Lung (tissue), 17 donors: ENCODE measurements at places on chromosomes 4 and X.

- no peaks in the 10 kb centered on the region for H3K36me3 ChIP-seq
- no peak for DNase-seq
- H3K4me1 ChIP-seq, result no peaks in the 10 kb centered on the region
- H3K4me3 ChIP-seq, result no peak overlapping the region
Measured at GRCh38 chrX:119775517-119776238, 15.8 kb downstream of the RPL39 start.

DNA sequence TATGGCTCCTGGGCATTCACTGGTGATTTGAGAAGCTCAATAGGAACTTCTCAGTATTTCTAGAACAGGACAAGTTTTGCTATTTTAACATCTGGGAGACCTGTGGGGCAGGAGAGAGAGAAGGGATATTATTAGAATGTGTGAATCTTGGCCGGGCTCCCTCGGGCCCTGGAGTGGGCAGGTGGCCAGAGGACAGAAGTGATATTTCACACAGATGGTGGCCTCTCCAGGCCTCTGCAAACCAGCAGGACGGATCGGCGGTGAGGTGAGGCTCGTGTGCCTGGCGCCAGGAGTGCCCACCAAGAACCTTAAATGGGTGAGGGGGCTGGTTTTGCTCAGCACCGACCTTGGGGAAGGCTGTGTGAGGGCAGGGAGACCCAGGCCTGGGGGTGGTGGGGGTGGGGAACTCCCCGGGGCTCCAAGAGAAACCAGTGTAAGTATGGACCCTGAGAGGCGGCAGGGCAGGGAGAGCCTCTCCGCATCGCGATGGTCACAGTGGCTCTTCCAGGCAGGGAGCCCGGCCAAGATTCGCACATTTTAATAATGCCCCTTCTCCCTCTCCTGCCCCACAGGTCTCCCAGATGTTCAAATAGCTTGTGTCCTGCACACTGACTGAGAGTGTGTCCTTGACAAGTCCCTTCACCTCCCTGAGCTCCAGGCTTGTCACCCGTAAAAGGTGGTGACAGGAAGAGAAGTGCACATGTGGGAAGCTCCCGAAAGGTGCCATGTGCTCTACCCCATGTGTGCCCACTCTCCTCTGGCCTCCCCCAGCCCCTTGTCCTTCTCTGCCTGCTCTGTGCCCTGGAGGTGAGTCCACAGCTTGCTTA, 64.9 kb downstream of the SORCS2 start:
- H3K27ac ChIP-seq, result peak overlapping the region; percentile 62
- H3K36me3 ChIP-seq, result no peaks in the 10 kb centered on the region
- H3K4me1 ChIP-seq, result peaks cover 5% of the 10 kb centered on the region
- DNase-seq, result peak; percentile 70
- peaks cover 3% of the 10 kb centered on the region for H3K27me3 ChIP-seq

GRCh38 chrX:9357518-9358114, 107.2 kb upstream of the TBL1X start:
- no peak overlapping the region for H3K27ac ChIP-seq
- no peaks in the 10 kb centered on the region for H3K27me3 ChIP-seq
- H3K36me3 ChIP-seq, result no peaks in the 10 kb centered on the region
- no peaks in the 10 kb centered on the region for H3K4me1 ChIP-seq
- DNase-seq, result no peak
- H3K4me3 ChIP-seq, result no peak overlapping the region

DNA sequence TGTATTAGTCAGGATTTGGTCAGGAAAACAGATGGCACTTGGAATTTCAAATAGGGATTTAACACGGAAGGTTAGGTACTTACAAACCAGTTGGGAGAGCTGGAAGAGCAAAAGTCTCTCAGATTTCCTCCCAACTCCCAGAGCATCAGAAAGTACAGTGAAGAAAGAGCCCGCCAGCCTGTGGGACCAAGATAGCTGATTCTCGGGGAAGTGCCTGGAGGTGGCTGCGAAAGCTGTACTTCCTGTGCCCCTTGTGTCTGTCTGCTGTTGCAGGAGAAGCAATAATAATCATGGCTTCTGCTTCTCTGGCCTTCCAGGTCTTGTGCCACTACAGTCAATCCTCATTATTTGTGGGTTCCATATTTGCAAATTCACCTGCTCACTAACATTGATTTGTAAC, 221.0 kb upstream of the BCOR start:
- H3K27me3 ChIP-seq, result no peaks in the 10 kb centered on the region
- no peak overlapping the region for H3K27ac ChIP-seq
- no peak for DNase-seq
- H3K4me3 ChIP-seq, result no peak overlapping the region

- H3K27me3 ChIP-seq, result no peaks in the 10 kb centered on the region
- H3K4me1 ChIP-seq, result no peaks in the 10 kb centered on the region
- no peak overlapping the region for H3K27ac ChIP-seq
- no peaks in the 10 kb centered on the region for H3K36me3 ChIP-seq
Measured at GRCh38 chr4:144465546-144465945, 180.4 kb upstream of the HHIP start.

DNA sequence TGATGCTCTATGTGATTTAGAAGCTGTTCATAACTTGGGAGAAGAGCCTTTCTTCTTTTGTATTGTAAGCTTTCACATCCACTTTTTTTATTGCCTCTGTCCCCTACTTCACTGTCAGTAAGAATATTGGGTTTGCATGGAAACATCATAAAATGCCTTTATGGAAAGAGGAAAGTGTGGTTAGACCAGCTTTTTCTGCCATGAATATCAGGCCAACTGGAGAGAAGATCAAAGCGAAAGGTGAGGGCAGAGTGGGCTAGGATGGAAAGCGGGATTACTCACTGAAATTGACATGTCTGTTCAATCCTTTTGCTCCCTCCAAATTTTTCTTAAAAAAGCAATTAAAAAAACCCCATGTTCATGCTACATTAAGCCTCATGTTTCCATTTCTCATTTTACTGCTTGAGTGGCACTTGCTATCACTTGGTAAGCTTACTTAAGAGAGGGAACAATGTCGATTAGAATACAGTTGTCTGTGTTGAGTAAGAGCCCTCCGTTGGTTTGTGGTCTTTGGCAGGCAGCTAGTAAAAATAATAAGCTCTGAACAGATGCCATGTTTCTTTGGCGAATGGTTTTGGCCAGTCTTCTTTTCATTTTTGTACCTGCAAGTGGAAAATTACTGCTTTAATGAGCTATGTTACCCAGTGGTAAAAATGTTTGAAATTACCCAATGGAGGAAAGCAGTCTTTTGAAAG, 35.9 kb downstream of the SUPT20HL1 start:
- no peak for DNase-seq
- H3K27me3 ChIP-seq, result peaks cover 3% of the 10 kb centered on the region
- H3K27ac ChIP-seq, result no peak overlapping the region

- H3K4me3 ChIP-seq, result no peak overlapping the region
- no peaks in the 10 kb centered on the region for H3K27me3 ChIP-seq
- no peak overlapping the region for H3K27ac ChIP-seq
- no peaks in the 10 kb centered on the region for H3K36me3 ChIP-seq
- no peaks in the 10 kb centered on the region for H3K4me1 ChIP-seq
Measured at GRCh38 chrX:57565198-57565597, 26.6 kb upstream of the ZXDB start.

- H3K4me3 ChIP-seq, result no peak overlapping the region
- no peaks in the 10 kb centered on the region for H3K36me3 ChIP-seq
- H3K27ac ChIP-seq, result no peak overlapping the region
- no peaks in the 10 kb centered on the region for H3K27me3 ChIP-seq
Measured at GRCh38 chr4:41963105-41963504, 18.5 kb upstream of the DCAF4L1 start.

- no peak overlapping the region for H3K4me3 ChIP-seq
- H3K36me3 ChIP-seq, result no peaks in the 10 kb centered on the region
- H3K27me3 ChIP-seq, result peaks cover 77% of the 10 kb centered on the region
- H3K27ac ChIP-seq, result no peak overlapping the region
Measured at GRCh38 chrX:3527166-3527565, 180.7 kb upstream of the MXRA5 start.
